ENCODE measurements at places on chromosomes 4 and X.

- no peak for DNase-seq
Observed at GRCh38 chr4:189837471-189837870, 103.2 kb upstream of the FRG1 start.

DNA sequence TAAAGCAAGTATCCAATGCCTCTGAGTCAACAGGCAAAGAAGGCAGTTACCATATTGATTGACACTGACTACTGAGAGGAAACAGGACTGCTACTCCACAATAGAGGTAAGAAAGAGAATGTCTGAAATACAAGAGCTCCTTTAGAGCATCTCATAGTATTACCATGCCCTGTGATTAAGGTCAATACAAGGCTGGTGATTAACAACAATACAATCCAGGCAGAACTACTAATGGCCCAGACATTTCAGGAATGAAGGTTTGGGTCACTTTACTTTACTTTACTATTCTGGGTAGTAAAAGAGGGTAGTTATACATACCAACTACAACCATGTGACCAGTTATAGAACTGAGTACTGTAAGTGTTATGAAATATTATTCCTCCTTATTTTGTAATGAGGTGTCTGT, 44.5 kb downstream of the BRWD3 start:
- no peak for DNase-seq

DNA sequence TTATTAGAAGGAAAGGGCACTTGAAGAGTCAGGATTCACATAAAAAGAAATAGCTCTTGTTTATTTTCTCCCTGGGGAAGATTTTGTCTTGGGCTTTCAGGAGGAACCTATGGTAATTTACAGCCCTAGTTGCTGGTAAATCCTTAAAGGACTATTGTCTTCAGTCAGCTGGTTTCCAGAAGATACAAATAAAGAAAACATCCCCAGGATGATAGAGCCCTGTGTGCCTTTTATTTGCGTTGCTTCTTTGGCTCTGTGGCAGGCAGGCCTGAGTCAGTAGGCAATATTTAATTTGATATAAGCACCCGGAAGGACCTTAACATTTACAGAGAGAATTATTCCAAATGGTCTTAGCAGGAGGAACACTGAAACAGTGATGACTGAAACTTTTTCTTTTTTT, 131.0 kb upstream of the SLC34A2 start:
- no peak for DNase-seq

GRCh38 chrX:103211012-103211715, 3.7 kb upstream of the BEX4 start:
- DNase-seq = peak; percentile 15

DNA sequence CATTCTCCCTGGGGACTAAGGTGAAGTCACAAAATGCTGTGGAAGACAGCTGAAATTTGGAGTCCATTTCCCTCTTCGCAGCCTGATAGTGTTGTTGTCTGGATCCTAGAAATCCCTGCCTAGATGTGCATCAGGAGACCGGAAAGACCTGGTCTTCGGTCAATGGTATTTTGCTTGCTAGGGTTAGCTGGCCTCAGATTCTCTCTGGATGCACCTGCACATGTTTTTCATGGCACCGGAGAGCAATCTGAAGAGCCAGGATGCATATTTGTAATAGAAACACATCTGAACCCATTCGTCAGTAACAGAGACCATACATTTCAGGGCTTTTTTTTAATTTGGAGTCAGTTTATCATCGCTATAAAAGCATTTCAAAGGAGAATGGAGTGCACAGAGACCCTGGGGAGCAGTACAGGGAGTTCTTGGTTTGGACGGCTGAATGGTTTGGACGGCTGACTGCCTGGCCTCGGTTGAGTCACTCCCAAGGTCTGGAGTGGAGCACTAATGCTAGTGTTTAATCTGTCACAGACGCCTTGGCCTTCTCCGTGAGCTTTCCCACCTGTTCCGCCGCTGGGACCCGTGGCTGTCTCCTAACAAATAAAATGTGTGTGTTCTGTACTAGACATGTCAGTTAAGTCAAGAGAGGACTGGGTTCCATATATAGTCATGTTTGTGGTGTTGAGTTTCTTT, 7.5 kb upstream of the PDLIM3 start:
- peak; percentile 93 for DNase-seq

DNA sequence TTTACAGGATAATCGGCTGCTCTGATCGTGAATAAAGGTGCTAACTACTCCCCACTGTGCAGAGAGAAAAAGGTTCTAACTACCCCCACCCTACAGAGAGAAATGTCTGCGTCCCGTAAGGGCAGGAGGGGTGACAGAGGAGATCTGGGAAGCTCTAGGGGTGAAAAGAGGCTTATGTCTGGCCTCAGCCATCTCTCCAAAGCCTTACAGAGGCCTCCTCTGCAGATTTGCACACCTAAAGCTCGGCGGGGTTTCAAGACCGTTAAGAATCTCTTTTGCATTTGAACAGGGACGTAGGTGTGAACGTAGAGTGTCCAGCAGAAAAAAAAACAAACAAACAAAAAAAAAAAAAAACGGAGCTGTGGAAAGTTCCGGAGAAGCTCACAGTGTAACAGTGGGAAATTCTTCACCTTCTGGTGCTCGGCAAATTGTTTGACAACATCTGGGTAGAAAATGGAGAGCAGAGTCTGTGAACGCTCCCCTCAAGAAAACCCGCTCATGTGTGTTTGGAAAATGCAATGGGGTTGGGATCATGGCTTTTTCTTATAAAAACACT, 161.0 kb downstream of the SHOX start:
- no peak for DNase-seq

- no peak for DNase-seq
Observed at GRCh38 chrX:138938003-138938402, 226.5 kb upstream of the FGF13 start.

GRCh38 chrX:694800-695199, 64.2 kb downstream of the SHOX start:
- no peak for DNase-seq

DNA sequence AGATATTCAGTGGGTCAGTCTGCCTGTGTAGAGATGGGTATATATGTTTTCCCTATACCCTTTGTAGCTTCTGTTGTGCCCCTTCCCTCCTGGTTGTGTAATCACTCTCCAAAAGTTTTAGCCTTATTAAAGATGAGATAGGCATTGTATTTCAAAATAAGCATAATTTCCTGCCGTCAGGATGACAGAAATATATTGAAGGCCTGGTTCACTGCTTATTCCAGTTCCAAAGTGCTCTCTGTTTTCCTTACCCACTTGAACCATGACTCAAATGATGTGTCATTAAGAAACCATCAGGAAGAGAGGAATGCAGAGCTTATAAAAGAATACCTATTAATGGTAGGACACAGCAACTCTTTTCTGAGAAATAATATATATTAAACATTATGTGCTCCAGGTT, 178.5 kb downstream of the GABRB1 start:
- DNase-seq = no peak

- DNase-seq = no peak
Observed at GRCh38 chr4:170591076-170591475, 501.3 kb upstream of the AADAT start.

- no peak for DNase-seq
Observed at GRCh38 chrX:149495573-149496071, 9.5 kb downstream of the IDS start.

DNA sequence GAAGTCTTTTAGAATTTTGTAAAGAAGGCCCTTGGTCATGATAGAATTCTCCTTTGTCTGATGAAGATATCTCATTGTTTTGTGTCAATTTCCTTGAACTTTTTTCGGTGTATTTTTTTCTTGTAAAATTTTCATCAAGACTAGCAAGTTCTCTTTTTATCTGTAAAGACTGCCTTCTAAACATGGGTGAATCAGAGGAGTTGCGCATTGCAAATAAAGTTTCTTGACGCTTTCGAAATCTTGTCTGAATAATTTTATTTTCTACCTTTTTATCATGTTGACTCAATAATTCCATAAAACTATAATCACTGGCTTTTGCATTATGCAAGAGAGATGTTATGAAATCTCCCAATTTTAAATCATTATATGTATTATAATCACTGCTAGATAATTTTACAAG, 66.2 kb downstream of the NCAPG start:
- no peak for DNase-seq

DNA sequence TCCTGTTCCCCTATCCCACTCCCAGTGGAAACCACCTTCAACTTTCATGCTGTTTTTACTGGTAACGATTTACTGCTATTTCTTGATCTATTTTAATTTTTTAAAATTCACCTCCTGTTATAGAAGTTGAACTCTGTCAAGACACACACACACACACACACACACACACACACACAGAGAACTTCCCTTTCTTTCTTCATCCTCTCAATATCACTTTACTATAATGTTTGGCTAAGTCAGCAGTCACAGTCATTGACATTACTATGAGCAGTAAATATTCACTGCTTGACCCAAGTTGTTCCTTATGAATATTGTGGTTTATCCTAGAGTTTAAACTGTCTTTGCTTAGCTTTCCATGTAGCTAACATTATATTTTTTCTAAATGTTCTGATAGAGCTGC, 24.0 kb upstream of the SGMS2 start:
- no peak for DNase-seq

DNA sequence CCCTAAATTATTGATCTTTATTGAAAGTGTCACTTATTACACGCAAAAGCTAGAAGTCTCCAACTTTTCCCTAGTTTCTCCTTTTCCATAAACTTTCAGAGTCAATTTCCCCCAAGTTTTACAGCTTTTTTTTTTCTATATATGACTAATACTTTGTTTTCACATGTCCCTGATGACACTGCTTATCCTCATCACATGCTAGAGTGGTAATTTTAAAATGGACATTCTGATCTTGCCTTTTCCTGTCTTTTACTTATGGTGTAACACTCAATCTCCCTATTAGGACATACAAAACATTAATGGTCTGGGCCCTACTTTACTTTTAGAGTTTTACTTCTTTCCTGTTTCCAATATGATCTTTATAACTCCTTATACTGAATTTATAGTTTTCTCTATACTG, 112.6 kb downstream of the ANK2 start:
- no peak for DNase-seq

DNA sequence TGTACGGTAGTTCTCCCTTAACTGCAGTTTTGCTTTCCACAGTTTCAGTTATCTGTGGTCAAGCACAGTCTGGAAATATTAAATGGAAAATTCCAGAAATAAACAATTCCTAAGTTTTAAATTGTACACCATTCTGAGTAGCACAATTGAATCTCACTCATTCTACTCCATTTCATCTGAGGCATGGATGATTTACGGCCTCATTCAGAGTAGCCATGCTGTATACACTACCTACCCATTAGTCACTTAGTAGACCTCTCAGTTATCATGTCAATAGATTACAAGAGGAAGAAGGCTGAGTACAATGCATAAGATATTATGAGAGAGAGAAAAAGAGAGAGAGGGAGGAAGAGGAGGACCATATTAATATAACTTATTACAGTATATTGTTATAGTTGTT, 77.5 kb downstream of the ENOX2 start:
- DNase-seq = no peak

DNA sequence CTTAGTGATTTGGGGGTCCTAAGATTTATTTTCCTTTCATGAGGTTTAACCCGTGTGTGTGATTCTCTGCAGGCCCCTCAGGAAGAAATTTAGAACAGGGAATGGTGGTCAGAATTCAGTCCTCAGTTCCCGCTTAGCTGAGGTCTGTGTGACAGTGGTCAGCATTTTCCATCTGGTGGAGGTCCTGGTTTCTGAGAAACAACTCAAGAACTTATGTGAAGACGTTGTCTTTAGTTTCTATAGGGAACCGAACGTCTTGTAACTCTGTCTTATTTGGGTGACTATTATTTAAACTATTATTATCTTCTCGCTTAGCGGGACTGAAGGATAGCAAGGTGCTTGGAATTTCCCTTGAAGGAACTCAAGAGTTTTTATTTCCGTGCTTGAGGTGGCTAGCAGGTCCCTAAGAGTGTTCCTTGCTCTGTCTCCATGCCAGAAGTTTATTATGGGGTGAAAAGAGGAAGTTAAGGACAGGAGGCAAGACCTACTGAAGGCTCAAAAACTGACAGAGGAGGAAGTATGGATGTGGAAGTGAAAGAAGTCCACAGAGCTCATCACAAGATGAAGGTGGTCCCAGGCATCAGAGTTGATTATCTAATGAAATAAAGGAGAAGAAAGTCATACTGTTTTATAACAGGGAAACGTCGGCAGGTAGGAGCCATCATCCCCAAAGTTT, 9.4 kb downstream of the MGST2 start:
- DNase-seq = no peak

GRCh38 chrX:70481471-70482270, 37.0 kb downstream of the DLG3 start:
- no peak for DNase-seq

DNA sequence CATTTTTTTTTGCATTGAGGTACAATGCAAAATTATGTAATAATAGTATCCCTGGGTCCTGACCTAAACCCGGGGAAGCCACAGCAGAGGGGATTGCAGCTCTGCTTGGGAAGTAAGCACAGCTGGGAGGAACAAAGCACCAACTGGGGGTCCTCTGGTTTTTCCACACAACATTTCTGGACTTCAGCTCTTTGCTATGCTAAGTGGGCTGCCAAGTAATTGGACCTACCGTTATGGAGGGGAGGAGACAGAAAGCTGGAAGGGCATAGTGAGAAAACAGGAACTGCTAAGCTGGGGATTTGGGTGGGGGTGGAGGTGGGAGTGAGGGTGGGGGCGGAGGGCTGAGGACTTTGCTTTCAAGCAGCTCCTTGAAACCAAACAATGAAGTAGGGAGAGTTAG, 183.3 kb downstream of the ZIC3 start:
- DNase-seq = no peak

- no peak for DNase-seq
Observed at GRCh38 chr4:71691416-71692073, 92.3 kb downstream of the GC start.

DNA sequence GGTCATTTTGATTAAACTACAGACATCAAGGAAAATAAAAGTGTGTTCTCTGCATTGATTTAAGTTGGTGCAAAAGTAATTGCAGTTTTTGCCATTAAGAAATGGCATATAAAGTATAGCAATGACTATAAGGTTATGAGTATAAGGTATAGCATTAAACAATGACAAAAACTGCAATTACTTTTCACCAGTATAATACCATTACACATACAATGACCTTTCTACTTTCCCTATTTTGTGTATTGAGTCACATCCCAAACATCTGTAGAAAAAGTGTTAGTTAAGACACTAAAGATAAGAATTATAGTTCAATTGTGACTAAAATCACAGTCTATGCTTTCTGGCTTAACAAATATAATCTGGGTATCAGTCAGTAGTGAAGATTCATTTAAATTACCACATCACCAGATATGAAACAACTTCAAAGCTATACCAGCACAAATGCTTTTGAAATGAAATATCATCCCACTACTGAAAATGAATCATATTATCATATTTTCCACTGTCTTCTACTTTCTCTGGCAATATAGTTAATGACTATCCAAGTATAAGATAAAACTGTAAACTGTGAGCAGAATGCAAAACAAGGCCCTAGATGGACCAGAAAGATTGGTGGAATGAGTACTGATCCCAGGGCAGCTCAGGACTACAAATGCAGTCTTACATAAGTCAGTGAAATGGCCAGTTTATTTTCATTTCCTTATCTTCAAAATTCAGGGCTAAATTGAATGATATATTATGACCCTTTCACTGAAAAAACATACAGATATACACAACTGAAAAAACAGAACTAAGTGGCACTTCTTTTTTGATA, 241.1 kb downstream of the ANTXR2 start:
- DNase-seq = no peak

Data from right cardiac atrium (tissue), 5 donors.